ENCODE measurements at places on chromosomes 7 and 10.

GRCh38 chr7:27992755-27993493 is 187.7 kb downstream of the JAZF1 start:
- no peak for DNase-seq

- no peak for DNase-seq
Observed at GRCh38 chr7:40733578-40733977, 598.8 kb downstream of the SUGCT start.

- no peak for DNase-seq
Observed at GRCh38 chr10:98169379-98169778, 34.9 kb downstream of the R3HCC1L start.

- no peak for DNase-seq
Observed at GRCh38 chr7:137122145-137122544, 221.4 kb downstream of the PTN start.

- DNase-seq, result no peak
Observed at GRCh38 chr10:71747039-71747531, 26.2 kb downstream of the VSIR start.

DNA sequence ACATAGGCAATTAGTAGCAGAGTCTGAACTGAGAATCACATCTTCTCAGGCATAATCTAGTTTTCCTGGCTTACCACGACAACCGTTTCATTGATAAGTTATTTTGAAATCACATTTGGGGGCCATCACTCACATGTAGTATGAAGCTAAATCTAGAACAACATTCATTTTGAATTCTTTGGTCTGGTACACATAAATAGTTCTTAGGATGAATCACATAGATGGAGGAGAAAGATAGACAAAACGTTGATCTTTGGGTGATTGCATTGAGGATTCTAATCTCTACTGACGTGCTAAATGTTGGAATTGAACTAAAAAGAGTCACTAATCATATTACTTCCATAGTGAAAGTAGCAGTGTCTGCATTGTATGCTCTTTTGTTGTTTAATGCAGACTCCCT is 1022.6 kb downstream of the LRMDA start:
- DNase-seq, result no peak

DNA sequence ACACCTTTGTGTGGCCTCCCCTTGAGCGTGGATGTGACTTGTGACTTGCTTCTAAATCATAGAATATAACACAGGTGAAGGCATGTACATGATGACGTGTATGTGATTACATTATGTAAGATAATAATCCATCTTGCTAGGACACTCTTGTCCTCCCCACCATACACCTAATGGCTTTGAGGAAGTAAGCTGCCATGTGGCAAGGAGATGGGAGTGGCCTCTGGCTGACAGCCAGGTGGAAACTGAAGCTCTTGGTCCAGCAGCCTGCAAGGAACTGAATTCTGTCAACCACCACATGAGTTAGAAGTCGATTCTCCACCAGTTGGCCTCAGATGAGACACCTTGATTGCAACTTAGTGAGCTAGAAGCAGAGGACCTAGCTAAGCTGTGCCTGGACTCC is 67.4 kb upstream of the ELN start:
- no peak for DNase-seq

Data from suppressor macrophage treated with lipopolysaccharide for 4 hours (primary cell).